ENCODE measurements at places on chromosomes 6 and 20. TPM values are rescaled to one million over a fixed set of nuclear protein-coding genes. Genes with fewer than 3 reads are reported as not detected.

DNA sequence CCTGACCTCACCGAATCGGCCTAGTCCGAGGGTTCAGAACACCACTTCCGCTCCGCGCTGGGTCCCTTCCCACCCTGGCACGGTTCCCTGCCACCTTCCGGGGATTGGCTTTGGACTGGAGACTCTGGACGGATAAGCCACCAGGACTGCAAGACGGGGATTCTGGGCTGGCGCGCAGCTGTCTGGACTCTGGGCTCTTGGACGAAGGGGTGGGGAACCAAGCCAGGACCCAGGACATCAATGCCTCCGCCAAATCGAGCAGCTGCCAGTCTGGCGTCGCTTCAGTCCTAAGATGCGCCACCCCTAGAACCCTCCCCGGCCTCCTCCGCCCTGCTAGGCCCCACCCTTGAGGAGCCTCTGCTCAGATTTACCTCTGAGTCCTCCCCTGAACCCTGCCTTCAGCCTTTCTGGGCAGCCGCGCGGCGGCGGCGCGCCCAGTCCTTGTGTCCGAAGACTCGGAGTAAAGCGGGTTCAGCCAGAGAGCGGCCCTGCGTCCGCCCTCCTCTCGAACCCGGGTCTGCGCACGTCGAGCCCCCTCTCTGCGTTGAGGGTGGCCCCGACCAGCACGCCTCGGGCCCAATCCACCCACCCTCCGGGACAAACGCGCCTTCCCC is 1.2 kb downstream of the KCNK17 start:
- DNase-seq, result no peak

- no peak for DNase-seq
Measured at GRCh38 chr20:62479156-62479555, 3.4 kb upstream of the GATA5 start.

DNA sequence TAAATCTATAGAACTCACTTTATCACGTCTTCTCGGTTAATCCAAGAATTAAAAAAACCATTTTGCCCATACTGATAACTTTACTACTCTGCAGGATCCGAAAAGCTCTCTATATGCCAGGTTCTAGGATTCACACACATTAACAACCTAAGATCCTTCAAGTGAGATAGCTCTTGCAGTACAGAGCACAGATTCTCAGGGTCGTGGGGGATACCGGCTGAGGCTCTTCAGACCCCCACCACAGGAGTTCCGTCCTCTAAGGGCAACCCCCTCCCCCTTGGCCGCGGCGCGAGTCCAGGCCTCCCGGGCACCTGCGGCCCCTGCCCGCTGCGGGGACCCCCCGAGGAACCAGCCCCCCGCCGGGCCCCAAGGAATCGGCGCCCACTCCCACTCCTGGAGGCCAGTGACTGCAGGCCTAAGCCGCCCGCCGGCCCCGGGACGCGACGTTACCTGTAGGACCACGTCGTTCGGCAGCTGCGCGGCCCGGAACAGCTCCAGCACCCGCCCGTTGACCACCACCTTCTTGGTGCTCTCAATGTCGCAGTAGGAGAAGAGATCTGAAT is 892 bp downstream of the REPS1 start:
- DNase-seq, result no peak

- DNase-seq, result no peak
Measured at GRCh38 chr6:55395871-55396270, 68.6 kb downstream of the GFRAL start.

Gene VGLL2
- 24.4 TPM for total RNA-seq

DNA sequence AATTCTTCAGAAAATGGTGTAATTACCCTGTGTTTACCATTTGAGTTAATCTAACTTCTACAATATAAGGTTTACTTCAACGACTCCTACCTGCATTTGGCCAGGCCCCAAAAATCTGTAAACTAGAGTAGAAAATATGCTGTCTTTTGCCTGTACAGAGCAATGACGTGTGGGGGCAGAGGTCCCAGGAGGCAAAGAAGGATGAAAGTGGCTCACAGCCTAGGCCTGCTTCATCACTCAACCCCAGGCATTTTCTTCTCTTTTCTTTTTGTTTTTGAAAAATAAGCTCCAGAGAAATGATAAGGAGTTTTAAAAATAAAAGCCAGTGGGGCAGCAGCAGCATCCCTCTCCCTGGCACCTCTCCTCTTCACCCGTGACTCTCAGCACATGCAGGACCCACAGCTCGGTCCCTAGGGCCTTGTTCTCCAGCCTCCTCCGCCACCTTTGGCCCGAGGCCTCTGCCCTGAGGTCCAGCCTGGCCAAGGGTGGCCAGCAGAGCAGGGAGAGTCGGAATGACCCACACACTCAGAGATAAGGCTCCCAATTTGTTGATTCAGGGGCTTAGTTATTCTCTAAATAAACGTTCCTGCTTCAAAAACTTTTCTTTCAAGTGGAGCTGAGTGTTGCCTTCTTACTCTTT is 310.3 kb upstream of the RNF24 start:
- DNase-seq, result no peak

Data from myocyte (in vitro differentiated cells).